MG63 (cell line): ENCODE measurements at places on chromosomes 3 and 15.

DNA sequence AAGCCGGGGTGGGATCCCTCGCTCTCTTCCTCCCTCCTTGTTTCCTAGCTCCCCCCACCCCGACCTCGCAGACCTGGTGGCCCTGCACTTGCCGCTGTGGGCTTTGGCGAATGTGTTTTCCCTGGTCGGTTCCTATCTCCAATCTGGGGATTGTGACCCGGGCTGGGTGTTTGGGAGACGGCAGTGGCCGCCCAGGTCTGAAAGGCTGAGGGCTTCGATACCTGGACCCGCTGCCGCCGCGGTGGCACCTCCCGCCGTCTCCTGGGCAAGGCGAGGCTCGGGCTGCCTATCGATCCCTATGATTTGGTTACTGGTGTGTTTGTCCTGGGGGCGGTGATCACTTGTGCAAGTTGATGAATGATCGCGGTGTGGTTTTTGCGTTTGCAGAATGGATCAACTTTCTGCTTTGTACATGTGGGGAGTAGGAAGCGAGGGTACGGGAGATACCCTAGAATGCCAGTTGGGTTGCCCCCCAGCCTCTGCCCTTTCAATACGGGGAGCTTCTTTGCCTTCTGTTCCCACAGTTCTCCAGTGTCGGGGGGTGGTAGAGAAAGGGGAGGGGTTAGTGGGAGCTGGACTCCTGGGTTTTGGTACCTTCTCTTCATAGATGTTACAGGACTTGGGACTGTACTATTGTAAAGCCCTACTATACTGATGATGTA is 3.0 kb downstream of the BBX start:
- peak; percentile 23 for DNase-seq

GRCh38 chr15:34783431-34783830 is 11.9 kb downstream of the ACTC1 start:
- no peak for DNase-seq

GRCh38 chr15:76221085-76221767 is 90.0 kb downstream of the ETFA start:
- no peak for DNase-seq

DNA sequence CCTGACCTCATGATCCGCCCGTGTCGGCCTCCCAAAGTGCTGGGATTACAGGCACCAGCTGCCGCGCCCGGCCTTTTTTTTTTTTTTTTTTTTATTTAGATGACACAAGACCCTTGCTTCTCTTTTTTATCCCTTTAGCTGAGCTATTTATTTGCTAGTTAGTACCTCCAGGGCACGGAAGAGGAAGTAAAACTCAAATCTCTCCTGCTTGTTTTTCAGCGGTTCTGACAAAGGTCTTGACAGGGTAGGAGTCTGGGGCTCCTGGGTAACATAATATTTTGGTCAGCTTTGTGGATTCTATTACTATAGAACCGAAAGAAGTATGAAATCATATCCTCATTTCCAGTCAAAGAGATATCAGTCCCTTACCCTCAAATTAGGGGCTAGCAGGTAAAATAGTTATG is 44.0 kb upstream of the ETV5 start:
- DNase-seq = no peak

DNA sequence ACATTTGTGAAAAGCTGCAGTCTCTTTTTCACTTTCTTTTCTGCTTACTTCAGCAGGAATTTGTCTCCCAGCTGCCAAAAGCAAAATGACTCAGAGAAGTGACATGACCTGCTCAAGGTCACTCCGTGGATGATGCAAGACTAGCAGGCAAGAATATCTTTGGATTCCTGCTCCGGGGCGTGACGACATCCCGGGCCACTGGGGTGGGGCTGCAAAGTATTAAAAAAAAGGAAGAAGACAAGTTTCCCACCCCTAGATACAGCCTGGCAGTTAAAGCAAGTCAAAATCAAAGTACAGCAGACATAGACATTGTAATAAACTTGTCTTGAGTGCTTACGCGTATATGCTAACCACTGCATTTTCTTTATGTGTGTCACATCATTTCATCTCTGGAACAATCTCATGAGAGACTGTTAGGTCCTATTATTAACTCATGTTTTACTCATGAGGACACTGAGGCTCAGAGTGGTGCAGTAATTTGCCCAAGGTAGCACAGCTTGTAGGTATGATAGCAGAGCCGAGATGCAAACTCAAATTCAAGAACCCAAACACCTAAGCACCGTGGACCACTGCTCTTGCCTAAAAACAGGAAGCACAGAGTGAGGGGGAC is 485.2 kb upstream of the PROK2 start:
- peak; percentile 59 for DNase-seq

GRCh38 chr15:44882499-44882968 is 74.0 kb upstream of the TERB2 start:
- DNase-seq = no peak

GRCh38 chr3:114071786-114072185 is 15.2 kb downstream of the QTRT2 start:
- DNase-seq = no peak

DNA sequence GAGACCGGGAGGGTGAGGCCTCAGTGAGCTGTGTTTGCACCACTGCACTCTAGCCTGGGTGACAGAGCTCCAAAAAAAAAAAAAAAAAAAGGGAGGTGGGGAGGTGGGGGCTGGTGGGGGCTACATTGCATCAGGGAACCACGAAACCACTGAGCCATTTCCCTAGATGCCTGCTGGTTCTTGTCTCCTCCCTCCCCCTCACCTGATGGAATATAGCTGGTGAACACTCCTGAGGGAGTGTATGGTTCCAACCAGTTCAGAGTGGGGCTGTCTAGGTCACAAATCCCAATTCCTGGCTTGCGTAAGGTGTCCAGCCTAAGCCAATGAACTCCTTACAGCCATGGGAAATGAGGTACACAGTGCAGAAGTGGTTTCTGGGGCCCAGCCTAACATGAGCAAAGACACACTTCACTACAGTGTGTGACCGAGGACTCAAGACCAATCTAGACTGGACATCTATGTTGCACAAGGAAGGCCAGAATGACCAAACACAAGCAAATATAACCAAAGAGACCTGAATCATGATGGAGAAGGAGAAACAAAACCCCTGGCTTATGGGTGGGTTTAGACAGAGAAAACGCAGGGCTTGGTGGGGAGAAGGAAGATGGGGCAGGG is 39.1 kb upstream of the OSBPL11 start:
- no peak for DNase-seq

DNA sequence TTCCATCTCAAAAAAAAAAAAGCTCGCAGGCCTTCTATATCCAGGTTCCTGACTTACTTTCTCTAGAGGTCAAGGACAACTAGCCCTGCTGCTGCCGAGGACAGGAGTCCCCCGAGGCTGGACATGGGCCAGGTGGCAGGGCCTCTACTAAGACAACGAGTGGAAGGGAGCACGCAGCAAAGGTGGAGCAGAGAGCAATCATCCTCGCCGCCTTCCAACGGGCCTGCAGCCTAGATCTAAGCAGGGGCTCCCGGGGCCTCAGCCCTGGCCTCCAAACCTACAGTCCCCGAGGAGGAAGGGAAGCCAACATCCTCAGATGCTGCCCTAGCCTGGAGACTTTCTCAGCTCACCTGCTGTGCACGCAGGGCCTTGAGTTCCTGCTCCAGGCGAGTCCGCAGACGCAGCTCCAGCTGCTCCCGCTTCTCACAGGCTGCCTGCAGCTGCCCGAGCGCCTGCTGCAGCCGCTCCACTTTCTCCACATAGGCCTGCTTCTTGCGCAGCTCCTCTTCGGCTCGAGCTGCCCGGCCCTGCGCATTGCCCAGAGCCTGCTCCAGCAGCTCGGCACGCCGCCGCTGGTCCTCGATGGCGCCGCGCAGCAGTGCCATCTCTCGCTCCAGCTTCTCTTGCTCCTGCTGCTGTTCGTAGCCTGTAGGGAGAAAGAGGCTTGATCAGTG is 12.9 kb downstream of the AMOTL2 start:
- no peak for DNase-seq
